ENCODE measurements at places on chromosomes 1 and 21.
A peak's percentile ranks its signal among the peaks of the same experiment; 100 is the strongest.

DNA sequence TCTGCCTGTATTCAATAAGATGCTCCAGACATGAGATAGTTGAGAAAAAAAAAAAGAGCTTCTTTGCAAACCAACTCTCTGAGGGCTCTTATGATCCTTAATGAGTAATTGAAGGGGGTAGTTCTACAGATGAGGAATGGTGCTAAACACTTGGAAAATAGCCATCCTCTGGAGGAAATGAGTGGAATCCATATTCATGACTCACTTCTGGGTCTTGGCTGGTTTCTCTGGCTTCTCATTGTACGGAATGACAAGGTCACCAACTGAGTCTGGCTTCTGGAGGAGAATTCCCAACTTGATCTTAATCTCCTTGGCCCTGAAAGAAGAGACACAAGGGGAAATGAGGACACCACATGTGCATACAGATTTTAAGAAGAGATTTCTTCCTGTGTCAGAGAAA, 34.7 kb downstream of the RGS5 start:
- no peak for DNase-seq

- DNase-seq: no peak
These were observed 131.0 kb downstream of the KCNK1 start for GRCh38 chr1:233744779-233745513.

DNA sequence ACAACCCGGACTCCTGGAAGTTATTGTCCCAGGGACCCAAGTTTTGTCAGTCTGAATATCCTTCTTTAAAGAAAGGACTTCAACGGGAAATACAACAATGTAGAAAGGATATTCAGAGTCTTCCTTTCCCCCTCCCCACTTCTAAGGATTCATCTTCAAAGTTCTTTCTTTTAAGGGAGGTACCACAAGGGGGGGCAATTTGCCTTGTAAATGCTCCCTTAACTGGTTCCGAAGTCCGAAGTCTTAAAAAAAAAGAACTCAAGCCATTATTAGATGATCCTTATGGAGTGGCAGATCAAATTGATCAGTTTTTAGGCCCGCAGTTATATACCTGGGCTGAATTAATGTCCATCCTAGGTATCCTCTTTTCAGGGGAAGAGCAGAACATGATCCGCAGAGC, 47.0 kb downstream of the SERINC2 start:
- DNase-seq: peak; percentile 32

- no peak for DNase-seq
These were observed 2.1 kb downstream of the KLHDC7A start for GRCh38 chr1:18482721-18483425.

- DNase-seq: no peak
These were observed 27.2 kb upstream of the TMCO1 start for GRCh38 chr1:165795894-165796293.

DNA sequence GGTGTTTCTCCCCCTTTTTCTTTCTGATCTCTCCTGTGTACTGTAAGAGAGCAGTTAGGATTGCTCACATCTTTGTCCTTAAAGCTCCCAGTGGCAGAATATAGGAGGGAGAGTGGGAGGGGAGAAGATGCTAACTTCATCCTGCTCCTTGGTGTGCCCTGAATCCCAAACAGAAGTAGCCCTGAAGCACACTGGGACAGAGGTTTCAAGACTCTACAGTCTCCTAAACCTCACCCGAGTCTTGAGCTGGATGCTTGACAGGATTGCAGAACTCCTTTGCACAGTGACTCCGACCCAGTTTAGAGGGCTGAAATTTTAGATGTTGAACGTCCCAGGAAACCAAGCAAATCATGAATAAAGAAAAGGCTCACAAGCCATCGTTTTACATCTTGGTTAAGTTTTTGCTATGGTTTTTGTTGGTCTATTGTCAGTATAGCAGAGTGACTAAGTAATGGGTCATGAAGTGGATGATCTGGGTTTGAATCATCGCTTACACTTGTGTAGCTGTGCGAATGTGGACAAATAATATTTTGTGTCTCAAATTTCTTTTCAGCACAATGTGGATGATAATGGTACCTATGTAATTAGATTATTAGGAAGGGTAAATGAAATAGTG, 37.5 kb downstream of the XCL2 start:
- DNase-seq: no peak

- DNase-seq: no peak
These were observed 4.8 kb upstream of the ASB17 start for GRCh38 chr1:75937034-75937433.

DNA sequence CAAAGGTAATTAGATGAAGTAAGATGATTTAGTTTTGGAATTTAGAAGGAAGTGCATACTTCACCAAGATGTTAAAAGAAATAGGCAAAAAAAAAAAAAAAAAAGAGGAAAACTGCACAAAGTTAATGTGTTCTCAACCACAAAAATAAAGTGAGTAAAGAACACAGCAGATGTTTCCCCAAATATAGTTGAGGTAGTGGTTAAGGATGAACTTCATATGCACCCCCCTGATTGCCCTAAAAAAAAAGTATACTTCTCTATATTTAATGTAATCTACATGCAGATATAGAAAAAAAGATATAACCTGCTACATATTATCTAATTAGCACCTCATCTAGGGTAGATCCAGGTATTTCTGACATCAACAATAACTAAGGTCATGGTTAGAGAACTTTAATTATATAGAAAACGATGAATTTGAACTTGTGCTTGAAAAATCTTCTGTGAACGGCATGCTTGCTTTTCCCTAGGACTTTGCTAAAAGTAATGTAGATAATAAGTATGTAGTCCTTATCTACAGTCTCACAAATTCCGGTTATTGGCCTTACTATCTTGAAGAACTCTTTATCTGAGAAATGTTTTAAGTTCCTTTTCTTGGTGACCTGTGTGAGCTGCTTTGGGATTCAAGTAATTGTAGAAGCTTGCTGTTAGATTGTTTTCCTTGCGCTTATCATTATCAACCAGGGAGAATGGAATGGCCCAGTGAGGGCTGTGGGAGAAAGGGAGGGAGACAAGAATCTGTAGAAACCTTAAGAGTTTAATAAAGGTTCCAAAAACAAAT, 70.1 kb upstream of the LRRC7 start:
- DNase-seq: no peak

GRCh38 chr1:198564716-198565115, 24.2 kb upstream of the ATP6V1G3 start:
- no peak for DNase-seq

DNA sequence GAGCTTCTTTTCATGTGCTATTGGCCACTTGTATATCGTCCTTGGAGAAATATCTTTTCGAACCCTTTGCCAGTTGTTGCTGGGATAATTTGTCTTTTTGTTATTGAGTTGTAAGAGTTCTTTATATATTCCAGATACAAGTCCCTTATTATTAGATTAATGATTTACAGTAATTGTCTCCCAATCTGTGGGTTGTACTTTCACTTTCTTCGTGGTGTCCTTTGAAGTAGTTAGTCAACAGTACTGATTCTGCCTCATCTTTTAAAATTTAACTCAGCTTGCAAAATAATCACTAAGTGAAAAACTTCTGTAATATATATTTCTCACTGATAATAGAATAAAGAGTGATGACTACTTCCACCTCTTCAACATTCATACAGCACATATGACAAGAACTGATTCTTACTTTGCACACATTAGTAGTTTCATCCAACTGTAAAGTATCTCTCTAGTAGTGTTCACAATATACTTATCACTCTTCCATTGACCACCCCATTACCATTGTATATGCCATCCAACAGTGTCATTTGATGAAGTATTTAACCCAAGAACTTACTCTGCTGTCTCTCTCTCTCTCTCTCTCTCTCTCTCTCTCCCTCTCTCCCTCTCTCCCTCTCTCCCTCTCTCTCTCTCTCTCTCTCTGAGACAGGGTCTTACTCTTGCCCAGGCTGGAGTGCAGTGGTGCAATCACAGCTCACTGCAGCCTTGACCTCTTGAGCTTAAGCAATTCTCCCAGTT, 104.2 kb upstream of the DMRTA2 start:
- no peak for DNase-seq

DNA sequence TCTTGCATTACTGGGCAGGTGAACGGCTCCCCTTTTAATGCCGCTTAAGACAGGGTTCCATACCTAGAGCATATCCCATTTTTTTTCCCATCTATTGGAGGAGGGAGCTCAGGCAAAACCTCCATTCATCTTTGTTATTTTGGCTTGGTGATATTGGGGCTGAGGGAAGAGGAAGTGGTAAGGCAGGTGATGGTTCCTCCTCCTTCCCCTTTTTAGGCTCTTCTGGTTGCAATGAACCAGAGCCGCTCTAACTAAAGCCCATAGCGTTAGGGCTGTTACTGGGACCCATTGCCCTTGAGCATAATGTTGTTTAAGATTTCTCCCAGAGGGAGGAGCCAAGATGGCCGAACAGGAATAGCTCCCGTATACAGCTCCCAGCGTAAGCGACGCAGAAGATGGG, 21.1 kb downstream of the PYHIN1 start:
- DNase-seq: no peak

- no peak for DNase-seq
These were observed 134.9 kb downstream of the LTN1 start for GRCh38 chr21:28857752-28858151.

- no peak for DNase-seq
These were observed 81.0 kb downstream of the BCAR3 start for GRCh38 chr1:93600663-93601062.

- DNase-seq: no peak
These were observed 5.1 kb downstream of the SPSB1 start for GRCh38 chr1:9297831-9298230.

GRCh38 chr21:33959680-33960079, 44.1 kb upstream of the ATP5PO start:
- DNase-seq: no peak
